Left kidney (tissue), 8 donors: ENCODE measurements at places on chromosomes 6 and 20.
A peak's percentile ranks its signal among the peaks of the same experiment; 100 is the strongest.

DNA sequence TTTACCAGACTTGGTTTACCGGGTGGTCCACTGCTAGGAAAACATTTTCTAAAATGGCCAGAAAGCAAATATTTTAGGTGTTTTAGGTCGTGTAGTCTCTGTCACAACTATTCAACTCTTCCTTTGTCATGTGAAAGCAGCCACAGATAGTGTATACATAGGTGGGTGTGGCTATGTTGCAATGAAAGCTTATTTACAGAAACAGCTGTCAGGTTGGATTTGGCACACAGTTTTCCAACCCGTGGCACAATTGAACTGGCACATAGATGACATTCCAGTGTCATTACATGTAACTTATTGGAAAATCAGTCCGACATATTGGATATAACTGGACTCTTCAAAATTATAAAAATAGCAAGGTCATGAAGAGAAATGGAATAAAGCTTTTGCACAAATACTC lies 68.9 kb upstream of the KCNQ5 start:
- DNase-seq, result no peak

DNA sequence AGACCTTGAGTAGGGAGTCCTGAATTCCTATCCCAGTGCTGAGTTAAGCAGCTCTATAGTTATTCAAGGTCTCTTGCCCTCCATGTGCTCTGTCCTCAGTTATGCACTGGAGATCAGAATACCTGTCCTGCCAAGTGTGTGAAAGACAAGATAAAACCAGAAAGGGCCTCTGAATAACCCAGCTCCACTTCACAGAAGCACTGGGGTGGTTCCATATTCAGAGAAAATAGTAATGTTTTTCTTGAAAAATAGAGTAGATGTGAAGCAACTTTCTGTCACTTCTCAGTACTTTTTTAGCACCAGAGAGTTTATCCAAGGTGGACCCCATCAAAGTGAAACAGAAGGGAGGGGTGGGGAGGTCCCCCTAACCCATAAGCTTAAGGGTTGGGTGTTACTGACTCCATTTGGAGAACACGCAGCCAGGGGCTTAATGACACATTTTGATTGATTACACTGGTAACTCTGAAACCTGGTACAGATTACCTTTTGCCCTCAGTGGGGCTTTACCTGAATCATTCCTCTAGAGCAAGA lies 509.8 kb upstream of the JARID2 start:
- no peak for DNase-seq

GRCh38 chr6:163444077-163444476 lies 29.6 kb downstream of the QKI start:
- no peak for DNase-seq

DNA sequence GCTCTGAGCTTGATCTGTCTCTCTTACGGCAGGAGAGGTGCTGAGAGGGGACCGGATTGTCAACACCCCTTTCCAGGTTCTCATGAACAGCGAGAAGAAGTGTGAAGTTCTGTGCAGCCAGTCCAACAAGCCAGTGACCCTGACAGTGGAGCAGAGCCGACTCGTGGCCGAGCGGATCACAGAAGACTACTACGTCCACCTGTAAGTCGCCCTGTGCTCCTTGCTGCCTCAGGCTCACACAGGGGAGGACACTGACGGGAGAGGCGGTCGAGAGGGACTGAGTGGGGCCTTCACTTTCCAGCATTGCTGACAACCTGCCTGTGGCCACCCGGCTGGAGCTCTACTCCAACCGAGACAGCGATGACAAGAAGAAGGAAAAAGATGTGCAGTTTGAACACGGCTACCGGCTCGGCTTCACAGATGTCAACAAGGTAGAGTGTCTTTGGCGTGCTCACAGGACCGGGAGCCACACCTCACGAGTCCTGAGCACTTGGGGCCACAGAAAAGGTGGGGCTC lies 32.0 kb downstream of the TM9SF4 start:
- DNase-seq, result no peak

- DNase-seq, result peak; percentile 18
Observed at GRCh38 chr6:70424291-70424690, 11.0 kb downstream of the FAM135A start.

- DNase-seq, result no peak
Observed at GRCh38 chr20:52025938-52026337, 165.6 kb downstream of the ZFP64 start.
